ENCODE measurements at places on chromosomes 4 and X.

- no peak for DNase-seq
Measured at GRCh38 chr4:3680656-3681055, 85.5 kb upstream of the ADRA2C start.

DNA sequence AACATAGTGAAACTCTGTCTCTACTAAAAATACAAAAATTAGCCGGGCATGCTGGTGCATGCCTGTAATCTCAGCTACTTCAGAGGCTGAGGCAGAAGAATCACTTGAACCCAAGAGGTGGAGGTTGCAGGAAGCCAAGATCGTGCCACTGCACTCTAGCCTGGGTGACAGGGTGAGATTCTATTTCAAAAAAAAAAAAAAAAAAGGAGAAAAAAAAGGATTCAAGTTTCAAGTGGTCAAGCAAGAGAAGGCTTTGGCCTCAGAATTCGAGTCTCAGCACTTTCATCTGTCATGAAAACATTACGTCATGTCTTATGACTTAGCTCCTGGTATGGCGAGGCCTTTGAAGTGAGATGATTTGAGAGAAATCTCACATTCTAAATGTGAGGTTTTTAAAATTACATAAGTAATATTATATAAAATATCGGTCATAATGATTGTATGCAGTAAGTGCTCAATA, 21.2 kb upstream of the DHRSX start:
- no peak for DNase-seq

DNA sequence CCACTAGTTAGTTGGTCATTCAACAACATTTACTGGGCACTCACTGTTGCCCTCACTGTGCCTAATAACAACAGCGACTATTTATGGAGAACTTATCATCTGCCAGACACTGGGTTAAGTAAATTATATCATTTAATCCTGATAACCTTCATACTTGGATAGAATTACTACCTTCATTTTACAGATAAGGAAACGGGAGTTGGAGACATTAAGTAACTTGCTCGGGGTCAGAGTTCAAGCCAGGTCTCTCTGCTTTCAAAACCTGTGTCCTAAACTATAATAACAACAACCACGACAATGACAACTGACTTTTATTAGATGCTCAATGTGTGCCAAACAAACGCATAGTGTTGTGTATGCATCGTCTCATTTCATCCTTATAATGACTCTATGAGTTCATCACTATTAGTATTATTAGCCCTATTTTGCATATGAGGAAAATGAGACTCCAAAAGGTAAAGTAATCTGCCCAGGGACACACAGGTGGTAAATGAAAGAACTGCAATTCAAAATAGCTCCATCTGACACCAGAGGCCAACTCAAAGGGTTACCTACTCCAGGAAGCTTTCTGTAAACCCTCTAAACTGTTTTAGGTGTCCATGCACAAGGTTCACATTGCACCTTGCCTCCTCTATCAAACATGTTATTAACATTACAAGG, 98.4 kb upstream of the ACSL4 start:
- no peak for DNase-seq

DNA sequence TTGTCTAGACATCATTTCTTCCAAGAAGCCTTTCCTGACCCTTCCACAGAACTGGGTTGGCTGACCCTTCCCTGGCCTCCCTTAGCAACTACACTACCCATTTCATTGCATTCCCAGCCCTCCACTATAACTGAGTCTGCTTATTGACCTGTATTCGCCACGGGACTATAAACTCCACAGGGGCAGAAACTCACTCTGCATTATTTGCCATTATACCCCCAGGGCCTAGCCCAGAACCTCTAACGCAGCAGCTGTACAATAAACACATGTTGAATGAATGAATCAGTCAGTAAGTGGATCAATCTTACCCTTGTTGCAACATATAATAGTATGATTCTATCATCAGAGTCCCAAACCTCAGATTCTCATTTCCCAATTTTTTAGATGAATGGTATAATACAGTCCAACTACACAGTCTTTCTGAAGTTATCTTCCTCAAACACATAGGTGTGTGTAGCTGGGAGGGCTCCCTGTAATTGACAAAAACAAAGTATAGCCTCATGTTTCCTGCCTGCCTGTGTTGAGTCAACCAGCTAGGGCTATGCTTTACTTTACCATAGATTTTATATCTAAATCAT, 209.3 kb downstream of the CHIC2 start:
- no peak for DNase-seq

- DNase-seq, result no peak
Measured at GRCh38 chrX:149487292-149487691, 17.8 kb downstream of the IDS start.

- no peak for DNase-seq
Measured at GRCh38 chr4:54525602-54526001, 132.2 kb upstream of the KIT start.

GRCh38 chrX:418927-419729, 32.4 kb upstream of the PPP2R3B start:
- DNase-seq, result no peak

- no peak for DNase-seq
Measured at GRCh38 chrX:149472625-149473024, 32.5 kb downstream of the IDS start.

- no peak for DNase-seq
Measured at GRCh38 chr4:89296896-89297295, 10.7 kb downstream of the GPRIN3 start.

- no peak for DNase-seq
Measured at GRCh38 chr4:185713731-185714130, 98.3 kb downstream of the SORBS2 start.

DNA sequence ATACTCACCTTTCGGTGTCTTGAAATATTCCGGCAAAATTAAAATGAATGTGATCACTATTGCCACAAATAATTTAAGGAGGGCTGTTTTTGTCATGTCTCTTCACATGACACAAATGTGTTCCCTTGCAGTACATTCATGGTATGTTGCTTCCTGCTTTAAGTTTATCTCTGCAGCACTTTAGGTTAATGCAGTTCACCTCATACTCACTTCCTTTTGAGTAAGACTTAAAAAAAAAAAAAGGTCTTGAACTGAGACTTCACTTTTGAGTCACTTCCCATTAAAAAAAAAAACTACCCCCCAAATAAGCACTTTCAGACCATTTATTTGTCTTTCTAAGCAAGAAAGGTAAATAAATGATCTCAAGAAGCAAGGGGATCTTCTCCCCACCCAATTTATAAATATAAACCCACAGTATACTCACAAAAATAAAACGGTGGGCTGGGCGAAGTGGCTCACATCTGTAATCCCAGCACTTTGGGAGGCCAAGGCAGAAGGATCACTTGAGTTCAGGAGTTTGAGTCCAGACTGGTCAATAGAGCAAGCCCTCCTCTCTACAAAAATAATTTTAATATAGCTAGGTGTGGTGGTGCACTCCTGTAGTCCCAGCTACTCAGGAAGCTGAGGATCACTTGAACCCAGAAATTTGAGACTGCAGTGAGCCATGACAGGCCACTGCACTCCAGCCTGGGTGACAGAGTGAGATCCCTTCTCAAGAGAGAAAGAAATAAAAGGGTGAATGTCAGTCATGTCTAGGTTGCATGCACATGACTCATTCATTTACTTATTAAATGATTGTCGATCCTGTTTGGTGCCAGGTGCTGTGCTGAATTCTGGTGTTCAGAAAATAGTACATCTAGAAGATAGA, at the start of gene TMEM156:
TSS of gene TMEM156 (minus strand) at position 192 of the 868 bp plus-strand sequence. CDS start at position 96, 96 bp downstream.
- no peak for DNase-seq

- no peak for DNase-seq
Measured at GRCh38 chr4:85815796-85816459, 341.0 kb downstream of the ARHGAP24 start.

GRCh38 chr4:26731351-26732035, 129.1 kb upstream of the STIM2 start:
- no peak for DNase-seq

DNA sequence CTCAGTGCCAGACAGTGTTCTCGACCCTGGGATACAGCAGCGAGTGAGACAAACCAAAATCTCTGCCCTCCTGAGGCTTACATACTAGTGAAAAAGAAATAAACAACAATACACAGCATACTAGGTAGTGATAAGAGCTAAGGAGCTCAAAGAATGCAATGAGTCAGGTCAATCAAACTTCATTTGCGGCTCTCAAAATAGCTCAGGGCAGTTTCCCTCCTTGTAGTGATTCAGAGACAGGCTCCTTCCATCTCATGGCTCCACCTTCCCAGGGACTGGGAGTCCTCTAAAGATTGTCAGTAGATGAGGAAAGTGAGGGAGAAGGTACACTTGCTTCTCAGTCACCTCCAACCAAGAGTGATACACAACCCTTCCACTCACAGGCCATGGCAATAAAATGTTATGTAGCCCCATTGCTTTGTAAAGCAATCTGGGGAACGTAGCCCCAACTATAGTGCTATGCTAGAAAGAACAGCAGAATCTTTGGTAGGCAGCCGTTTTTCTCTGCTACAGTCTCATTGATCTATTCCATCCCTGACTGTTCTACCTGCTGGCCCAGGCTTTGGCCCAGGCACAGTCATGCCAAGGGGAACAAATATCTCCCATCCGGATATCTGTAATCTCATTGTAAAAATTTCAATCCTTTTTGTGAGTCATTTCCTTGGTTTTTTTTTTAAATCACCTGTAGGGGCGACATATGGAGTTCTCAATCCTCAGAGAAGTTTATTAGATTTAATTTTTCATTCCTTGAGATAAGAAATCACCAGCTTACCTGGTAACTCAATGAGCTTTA, 183.1 kb upstream of the S100G start:
- no peak for DNase-seq

- DNase-seq, result no peak
Measured at GRCh38 chrX:44975666-44976263, 102.8 kb downstream of the KDM6A start.

GRCh38 chr4:181952478-181952877, 290.7 kb upstream of the TENM3 start:
- no peak for DNase-seq

- no peak for DNase-seq
Measured at GRCh38 chrX:19204636-19205035, 82.4 kb upstream of the ADGRG2 start.

DNA sequence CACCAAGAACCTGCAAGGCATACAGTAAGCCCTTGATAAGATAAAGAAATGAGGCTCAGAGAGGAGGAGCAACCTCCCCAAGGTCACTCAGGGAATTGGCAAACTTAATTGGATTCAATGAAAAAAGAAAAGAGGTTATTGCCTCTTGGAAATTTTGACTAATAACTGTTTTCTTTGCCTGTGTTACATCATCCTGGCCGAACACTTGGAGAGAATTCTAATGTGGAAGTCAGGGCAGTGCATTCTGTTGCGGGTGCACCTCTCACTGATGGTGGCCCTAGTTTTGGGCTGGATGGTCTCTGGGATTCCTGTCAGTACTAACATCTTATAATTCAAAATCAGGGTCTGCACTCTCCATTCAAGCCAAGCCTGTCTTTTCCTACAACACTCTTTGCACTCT, 186.2 kb upstream of the BCOR start:
- DNase-seq, result no peak

DNA sequence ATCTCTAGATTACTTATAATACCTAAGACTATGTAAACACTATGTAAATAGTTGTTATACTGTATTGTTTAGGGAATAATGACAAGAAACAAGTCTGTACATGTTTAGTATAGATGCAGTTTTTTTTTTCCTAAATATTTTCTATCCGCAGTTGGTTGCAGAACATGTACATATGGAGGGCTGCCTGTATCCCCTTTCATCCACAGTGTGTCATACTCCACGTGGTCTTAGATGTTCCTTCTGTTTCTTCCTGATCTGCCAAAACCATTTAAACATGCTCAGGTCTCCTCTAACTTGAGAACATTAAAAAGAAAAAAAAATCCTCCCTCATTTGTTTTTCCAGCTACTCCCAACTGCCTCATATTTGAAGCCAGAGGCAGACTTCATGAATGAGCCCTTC, 14.0 kb downstream of the OCIAD1 start:
- DNase-seq, result no peak

GRCh38 chrX:135315864-135316263, 6.6 kb downstream of the ETDC start:
- no peak for DNase-seq

GRCh38 chrX:13087322-13088155, 43.1 kb upstream of the FAM9C start:
- no peak for DNase-seq

DNA sequence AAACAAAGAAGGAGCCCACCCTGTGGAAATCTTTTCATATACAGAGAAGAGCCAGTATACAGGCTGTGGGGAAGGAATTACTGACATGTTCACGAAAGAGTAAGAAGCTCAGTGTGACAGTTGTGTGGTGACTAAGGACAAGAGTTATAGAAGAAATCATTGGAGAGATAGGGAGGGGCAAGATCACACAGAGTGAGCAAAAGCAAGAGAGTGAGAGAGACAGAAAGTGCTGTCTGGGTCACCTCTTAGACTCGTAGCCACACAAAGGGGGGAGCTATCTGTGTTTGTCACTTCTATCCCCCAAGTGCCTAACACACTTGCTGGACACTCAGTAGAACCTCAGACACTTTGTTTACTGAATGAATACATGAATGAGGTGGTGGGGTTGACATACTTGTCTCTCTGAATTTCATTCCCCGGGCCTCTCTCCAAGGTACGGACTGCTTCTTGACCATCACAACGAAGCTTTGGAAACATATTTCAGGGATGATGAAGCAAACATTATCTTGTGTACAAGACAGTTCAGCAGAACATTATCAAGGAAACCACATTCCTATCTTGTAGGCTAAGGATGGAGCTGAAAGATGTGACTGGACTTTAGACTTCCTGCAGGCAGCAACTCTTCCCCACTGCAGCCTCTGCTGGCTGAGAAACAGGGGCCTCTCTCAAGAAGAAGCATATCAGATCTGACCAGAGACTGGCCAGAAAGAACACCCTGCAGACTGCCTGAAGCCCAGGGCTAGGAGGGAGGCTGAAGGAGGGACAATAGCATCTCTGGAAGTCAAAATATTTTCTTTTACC, 168.2 kb downstream of the AMELX start:
- DNase-seq, result no peak

- DNase-seq, result no peak
Measured at GRCh38 chr4:151129796-151130195, 30.4 kb downstream of the RPS3A start.

DNA sequence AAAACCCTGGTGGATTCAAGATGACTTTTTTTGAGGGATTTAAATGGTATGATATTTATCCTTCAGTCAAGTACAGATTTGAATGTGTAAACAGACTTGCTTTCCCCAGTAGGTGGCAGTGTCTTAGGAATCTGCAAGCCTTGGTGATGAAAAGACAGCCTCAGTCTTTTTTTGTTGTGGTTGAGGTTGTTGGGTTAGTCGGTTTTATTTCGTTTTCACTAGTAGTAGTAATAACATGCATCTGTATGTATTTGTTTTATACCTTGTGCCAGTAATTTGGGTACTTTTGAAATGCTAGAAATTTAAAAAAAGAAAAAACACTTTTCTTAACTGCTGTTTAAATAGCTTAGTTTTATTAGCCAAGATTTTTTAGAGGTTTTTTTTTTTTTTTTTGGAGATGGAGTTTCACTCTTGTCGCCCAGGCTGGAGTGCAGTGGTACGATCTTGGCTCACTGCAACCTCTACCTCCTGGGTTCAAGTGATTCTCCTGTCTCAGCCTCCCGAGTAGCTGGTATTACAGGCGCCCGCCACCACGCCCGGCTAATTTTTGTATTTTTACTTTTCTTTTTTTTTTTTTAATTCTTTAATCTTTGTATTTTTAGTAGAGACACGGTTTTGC, 39.2 kb downstream of the COPS4 start:
- DNase-seq, result no peak

GRCh38 chr4:52366621-52367020, 292.5 kb downstream of the USP46 start:
- no peak for DNase-seq

All from stimulated activated CD4-positive, alpha-beta T cell treated with anti-CD3 and anti-CD28 coated beads, Interleukin-1b, Interleukin-23, amount 100 ng/mL, for 4 hours (primary cell).